ENCODE measurements at places on chromosomes 2 and 18. TPM values are rescaled to one million over a fixed set of nuclear protein-coding genes. Genes with fewer than 3 reads are reported as not detected.

TMEM178A gene
- 3.9 TPM for total RNA-seq

COL5A2 gene
- 2,163 TPM for total RNA-seq

- peak; percentile 91 for DNase-seq
Measured at GRCh38 chr2:8676191-8676920, 5.5 kb upstream of the ID2 start.

DNA sequence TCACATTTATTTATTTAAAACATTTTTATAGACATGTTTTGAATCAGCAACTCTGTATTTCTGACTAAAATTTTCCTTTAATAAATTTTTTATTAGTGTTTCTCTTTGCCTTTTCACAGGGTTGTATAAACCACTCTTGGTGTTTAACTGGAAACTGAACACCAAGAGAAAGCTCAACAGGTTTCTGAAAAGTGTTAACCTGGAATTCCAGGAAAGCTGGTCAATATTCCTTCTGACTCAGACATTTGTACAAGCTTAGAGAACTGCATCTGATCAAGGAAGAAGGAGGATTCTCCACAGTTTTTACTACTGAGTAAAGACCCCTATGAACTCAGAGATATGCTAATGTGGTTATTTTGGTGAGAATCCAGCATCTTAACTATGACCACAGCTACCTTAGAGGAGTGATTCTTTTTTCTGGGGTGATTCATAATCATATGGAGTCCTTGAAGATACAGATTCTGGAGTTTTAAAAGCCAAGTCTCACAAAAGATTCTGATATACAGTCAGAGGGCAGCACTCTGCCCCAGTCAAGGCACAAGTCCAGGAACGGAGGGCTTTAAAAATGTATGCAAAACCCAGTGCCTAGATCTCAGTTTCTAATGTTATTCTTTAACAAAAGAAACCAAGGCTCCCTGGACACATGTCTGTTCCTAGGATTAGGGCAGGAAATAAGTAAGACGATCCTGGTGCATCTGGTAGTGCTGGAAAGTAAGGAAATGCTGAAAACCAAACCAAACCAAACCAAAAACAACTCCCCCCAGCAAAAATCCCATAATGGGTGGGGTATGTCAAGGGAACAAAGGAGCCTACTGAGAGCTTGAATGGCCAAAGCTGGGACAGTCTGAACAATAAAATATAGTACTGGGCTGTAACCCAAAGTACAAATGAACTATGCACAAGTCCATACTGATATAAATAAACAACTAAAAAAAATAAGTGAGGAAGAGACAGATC is 85.1 kb upstream of the FZD5 start:
- DNase-seq: no peak

DNA sequence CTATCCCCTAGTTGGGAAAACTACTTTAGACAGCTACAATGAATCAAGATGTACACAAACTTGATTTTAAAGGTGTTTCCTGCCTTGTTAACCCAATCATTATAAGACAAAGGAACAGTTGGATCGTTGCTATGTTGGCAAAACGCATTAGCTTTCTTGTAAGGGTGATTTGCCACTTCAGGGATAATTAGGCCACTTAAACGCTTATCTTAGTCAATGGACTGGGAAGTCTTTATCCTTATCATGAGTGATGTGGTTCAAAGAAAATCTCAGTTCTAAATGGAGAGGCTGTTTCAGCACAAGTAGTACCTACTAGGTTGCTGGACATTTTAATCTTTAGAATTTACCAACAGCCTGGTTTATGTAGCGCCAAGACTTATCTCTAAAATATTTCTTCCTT is 406.1 kb upstream of the MEX3C start:
- no peak for DNase-seq

- DNase-seq: no peak
Measured at GRCh38 chr2:151849413-151850010, 21.3 kb upstream of the ARL5A start.

- DNase-seq: no peak
Measured at GRCh38 chr18:42404151-42404550, 449.1 kb downstream of the PIK3C3 start.

- no peak for DNase-seq
Measured at GRCh38 chr18:62807396-62807795, 92.1 kb downstream of the PHLPP1 start.
